Activated naive CD8-positive, alpha-beta T cell treated with anti-CD3 and anti-CD28 coated beads for 36 hours (primary cell): ENCODE measurements at places on chromosomes 3 and 15. TPM values are rescaled to one million over a fixed set of nuclear protein-coding genes. Genes with fewer than 3 reads are reported as not detected.

Gene GATA2
- not detected for total RNA-seq

Gene SERINC4
- total RNA-seq = 0.08 TPM

Gene GALNT15
- not detected for total RNA-seq

Gene TF
- 0.08 TPM for total RNA-seq

Gene GOLGA6L7
- total RNA-seq = not detected

Gene LYZL4
- total RNA-seq = not detected

Gene CPB1
- not detected for total RNA-seq

Gene CCR9
- not detected for total RNA-seq

Gene ALDH1A2
- 0.90 TPM for total RNA-seq

Gene MUC13
- total RNA-seq = not detected

- H3K4me3 ChIP-seq = no peak overlapping the region
- H3K36me3 ChIP-seq = peaks cover 4% of the 10 kb centered on the region
- H3K27me3 ChIP-seq = no peaks in the 10 kb centered on the region
- H3K4me1 ChIP-seq = peaks cover 54% of the 10 kb centered on the region
- H3K27ac ChIP-seq = no peak overlapping the region
Measured at GRCh38 chr15:86654501-86654900, 574.8 kb downstream of the AGBL1 start.

GRCh38 chr15:35545316-35545823 is 595 bp downstream of the DPH6 start:
- peak overlapping the region; percentile 90 for H3K4me3 ChIP-seq
- peaks cover 5% of the 10 kb centered on the region for H3K36me3 ChIP-seq
- peak; percentile 11 for DNase-seq
- peak overlapping the region; percentile 96 for H3K27ac ChIP-seq
- no peaks in the 10 kb centered on the region for H3K27me3 ChIP-seq
- H3K4me1 ChIP-seq = peaks cover 15% of the 10 kb centered on the region

DNA sequence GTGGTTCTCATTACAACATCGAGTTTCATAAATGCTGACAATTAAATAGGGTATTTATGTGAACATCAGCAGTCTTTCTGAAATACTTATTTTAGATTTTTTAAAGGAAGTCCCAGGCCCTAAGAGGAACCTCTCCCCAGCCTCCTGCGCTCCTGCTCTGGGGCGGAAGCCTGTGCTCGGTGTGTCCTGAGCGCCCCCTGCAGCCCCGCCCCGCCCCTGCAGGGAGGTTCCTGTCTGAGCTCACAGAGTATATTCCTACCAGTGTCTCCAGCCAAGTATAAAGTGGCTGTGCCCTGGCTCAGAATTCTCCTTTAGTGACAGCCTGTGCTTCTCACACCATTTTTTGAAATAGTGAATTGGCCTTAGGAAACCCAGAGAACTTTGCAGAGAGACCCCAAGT is 567.9 kb downstream of the GOLGA6L6 start:
- no peak overlapping the region for H3K27ac ChIP-seq
- DNase-seq = no peak
- no peak overlapping the region for H3K4me3 ChIP-seq
- H3K27me3 ChIP-seq = no peaks in the 10 kb centered on the region
- no peaks in the 10 kb centered on the region for H3K4me1 ChIP-seq

- H3K27me3 ChIP-seq = no peaks in the 10 kb centered on the region
- peaks cover 6% of the 10 kb centered on the region for H3K4me1 ChIP-seq
- H3K27ac ChIP-seq = no peak overlapping the region
- H3K36me3 ChIP-seq = no peaks in the 10 kb centered on the region
Measured at GRCh38 chr15:63172376-63172775, 15.1 kb upstream of the RPS27L start.

DNA sequence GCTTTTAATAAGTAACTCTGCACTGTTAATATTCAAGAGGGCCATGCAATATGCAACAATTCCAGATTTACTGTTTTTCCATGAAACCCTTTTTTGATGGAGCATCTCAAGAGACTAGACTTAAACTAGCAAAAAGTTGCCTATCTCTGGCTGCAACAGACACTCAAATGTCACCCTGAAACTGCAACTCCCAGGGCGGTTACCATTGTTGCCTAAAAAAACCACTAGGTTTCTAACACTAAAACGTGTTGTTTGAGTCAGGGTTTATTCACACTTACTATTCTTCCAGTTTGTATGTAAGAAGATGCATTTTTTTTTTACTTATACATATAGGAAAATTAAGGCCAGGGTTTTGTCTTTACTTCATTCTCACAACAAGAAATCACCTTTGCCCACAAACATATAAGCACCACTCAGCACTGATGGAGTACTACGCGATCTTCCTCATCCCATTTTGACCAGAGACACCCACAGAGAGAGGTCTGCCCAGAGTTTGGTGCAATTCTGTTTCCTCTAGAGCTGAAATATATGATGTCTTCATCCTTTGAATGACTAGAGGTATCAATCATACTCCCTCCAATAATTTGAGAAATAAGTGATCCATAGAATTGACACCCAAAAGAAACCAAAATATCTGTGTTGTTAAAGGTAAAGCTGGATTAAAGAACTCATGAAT is 124.0 kb upstream of the SNTN start:
- no peaks in the 10 kb centered on the region for H3K36me3 ChIP-seq
- no peaks in the 10 kb centered on the region for H3K4me1 ChIP-seq
- H3K4me3 ChIP-seq = no peak overlapping the region
- DNase-seq = no peak

DNA sequence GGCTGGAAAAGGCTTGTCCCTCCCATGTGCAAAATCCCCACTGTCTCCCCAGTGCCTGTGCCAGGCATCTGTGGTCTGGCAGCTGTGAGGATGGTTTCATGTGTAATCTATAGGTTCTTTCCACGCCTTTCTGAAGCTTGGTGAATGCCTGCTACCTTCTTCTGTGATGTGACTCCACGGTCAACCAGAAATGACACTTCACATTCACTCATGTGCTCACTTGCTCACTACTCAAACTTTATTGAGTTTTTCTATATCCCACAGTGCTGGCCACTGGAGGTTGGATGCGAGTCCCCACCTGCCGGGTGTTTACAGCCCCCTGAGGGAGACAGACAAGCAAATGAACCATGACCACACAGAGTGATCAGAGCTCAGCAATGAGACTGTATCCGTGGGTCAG is 27.9 kb upstream of the TLE3 start:
- no peaks in the 10 kb centered on the region for H3K36me3 ChIP-seq
- no peaks in the 10 kb centered on the region for H3K27me3 ChIP-seq
- H3K4me3 ChIP-seq = no peak overlapping the region

GRCh38 chr3:113834983-113835382 is 3.6 kb upstream of the GRAMD1C start:
- H3K27ac ChIP-seq = no peak overlapping the region
- H3K4me3 ChIP-seq = no peak overlapping the region
- peaks cover 15% of the 10 kb centered on the region for H3K4me1 ChIP-seq
- peaks cover 5% of the 10 kb centered on the region for H3K36me3 ChIP-seq

DNA sequence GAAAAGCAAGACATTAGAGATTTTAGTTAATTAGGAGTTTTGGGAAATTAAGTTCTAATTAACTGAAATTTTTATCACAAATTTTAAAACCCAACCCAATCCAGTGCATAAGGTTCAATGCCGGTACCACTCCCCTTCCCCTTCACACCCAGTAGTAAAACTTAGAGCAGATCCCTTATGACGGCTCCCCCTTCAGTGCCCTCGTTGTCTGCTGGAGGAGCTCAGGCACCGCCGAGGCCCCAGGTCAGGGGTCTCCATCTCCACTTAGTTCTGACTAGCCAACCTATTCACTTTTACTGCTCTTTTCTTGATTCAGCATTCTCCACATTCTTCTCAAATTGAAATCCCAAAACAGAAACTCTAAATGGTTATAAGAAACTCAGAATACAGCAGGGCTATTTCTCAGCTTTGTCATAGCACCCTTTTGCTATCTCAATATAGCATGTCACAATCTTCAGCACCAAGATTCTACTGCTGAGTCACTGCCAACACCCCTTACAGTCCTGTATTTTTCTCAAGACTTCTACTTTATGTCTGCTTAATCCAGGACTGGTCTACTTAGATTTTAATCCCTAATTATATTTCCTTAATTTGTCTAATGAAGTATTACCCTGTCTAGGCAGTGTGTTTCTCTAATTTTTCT is 39.8 kb downstream of the TUBGCP4 start:
- peak overlapping the region; percentile 57 for H3K27ac ChIP-seq
- no peaks in the 10 kb centered on the region for H3K27me3 ChIP-seq
- no peaks in the 10 kb centered on the region for H3K4me1 ChIP-seq
- DNase-seq = no peak

DNA sequence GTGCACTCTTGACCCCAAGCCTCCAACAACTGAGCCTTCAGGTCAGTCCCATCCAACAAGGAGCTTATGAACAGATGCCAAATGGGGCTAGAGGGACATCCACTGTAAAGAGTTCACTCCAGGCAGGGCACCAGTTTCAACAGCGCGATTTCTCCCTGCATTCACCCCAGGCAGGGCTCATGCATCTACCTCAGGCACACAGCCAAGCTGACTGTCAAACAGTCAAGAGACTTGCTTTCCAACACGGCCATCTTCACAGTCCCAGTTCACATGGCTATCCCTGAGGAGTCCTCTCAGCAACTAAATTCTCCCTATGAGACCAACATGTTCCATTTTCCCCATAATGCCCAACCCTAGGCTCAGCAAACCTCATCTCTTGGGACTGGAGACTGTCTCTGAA is 17.7 kb downstream of the SLC25A20 start:
- H3K4me1 ChIP-seq = no peaks in the 10 kb centered on the region
- H3K27me3 ChIP-seq = no peaks in the 10 kb centered on the region
- H3K36me3 ChIP-seq = peaks cover 9% of the 10 kb centered on the region
- no peak overlapping the region for H3K4me3 ChIP-seq

GRCh38 chr15:93290618-93290946 is 201.6 kb upstream of the RGMA start:
- H3K36me3 ChIP-seq = no peaks in the 10 kb centered on the region
- peaks cover 9% of the 10 kb centered on the region for H3K27me3 ChIP-seq
- H3K4me3 ChIP-seq = no peak overlapping the region
- DNase-seq = no peak
- H3K27ac ChIP-seq = no peak overlapping the region

DNA sequence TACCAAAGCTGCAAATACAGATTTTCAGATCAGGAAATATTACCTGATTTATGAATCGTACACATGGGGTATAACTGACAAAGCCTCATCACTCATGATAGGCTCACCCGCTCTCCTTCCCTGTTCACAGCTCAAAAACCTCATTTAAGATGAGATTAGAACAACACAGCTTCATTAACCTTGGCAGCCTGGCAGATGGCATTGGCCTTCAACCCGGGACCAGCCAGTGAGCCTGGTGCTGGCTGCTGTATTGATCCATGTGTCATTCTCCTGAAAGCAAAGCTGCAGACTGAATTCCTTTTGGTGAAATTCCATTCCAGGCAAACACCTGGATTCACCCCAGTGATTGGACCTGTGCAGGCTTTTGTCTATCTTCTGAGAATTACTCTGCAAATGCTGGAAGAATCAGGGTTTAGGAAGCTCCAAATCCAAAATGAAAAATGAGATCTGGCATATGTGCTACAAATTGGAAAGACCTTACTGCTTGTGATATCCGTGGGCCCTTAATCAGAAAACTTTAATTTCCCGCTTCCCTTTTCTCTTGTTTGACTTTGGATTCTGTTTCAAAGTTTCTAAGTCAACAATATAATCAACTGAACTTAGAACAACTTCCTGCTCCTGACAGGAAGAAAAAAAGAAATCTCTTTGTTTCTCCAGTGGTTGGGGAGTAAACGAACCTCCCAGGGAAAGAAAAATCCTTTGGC is 189.1 kb upstream of the KBTBD8 start:
- H3K27ac ChIP-seq = no peak overlapping the region
- H3K36me3 ChIP-seq = no peaks in the 10 kb centered on the region

- H3K27ac ChIP-seq = no peak overlapping the region
- H3K36me3 ChIP-seq = no peaks in the 10 kb centered on the region
- H3K4me1 ChIP-seq = no peaks in the 10 kb centered on the region
- no peak overlapping the region for H3K4me3 ChIP-seq
- H3K27me3 ChIP-seq = no peaks in the 10 kb centered on the region
- no peak for DNase-seq
Measured at GRCh38 chr3:27216955-27217552, 152.1 kb downstream of the NEK10 start.

DNA sequence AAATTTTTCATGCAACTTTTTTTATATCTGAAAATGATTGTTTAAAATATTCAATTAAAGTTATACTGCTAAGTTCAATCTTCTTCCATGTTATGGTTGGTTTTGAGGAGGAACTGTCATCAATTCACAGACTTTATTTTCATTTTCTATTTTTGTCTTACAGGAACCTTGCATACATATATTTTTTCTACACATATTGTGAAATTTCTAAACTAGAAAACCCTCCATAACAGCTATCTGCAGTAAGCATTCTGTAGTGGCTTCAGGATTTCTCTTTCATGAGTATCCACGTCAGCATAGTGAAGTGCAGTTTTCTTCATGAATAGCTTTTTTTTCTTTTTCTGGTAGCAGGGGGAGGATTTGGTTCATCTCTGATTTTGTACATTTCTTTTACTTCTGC is 48.2 kb downstream of the ATR start:
- H3K27me3 ChIP-seq = no peaks in the 10 kb centered on the region
- DNase-seq = no peak
- H3K4me1 ChIP-seq = peaks cover 4% of the 10 kb centered on the region

GRCh38 chr3:160402221-160403027 is 3.0 kb downstream of the SMC4 start:
- peak overlapping the region; percentile 77 for H3K4me3 ChIP-seq
- no peak for DNase-seq
- H3K36me3 ChIP-seq = peaks cover 43% of the 10 kb centered on the region
- no peak overlapping the region for H3K27ac ChIP-seq
- peaks cover 28% of the 10 kb centered on the region for H3K27me3 ChIP-seq

DNA sequence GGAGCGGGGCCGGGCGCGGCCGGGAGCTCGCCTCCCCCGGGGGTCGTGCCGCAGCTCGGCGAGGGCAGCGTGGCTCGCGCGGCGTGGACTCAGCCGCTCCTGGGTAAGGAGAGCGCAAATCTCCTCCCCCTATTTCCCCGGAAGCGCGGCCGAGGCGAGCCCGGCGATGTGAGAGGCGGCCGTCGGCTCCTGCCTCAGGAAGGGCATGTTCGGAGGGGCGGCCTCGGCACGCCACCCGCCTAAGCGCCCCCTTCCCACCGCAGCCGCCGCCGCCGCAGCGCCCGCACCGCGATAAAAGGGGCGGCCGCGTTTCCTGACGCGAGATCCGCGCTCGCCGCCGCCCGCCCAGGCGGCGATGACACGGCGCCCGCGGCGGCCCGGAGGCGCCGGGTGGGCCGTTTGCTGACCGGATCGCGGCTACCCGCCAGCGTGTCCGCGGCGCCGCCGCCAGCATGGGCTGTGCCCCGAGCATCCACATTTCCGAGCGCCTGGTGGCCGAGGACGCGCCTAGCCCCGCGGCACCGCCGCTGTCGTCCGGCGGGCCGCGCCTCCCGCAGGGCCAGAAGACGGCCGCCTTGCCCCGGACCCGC is at the start of gene PDE8A:
Gene PDE8A (plus strand): TSS at position 146 of the 590 bp plus-strand sequence. CDS start 307 bp downstream, at position 453.
- H3K4me1 ChIP-seq = peaks cover 50% of the 10 kb centered on the region
- peaks cover 5% of the 10 kb centered on the region for H3K27me3 ChIP-seq
- H3K36me3 ChIP-seq = no peaks in the 10 kb centered on the region
- H3K4me3 ChIP-seq = peak within 1 kb of the TSS; percentile 96
- peak; percentile 66 for DNase-seq

- no peak overlapping the region for H3K27ac ChIP-seq
- no peak overlapping the region for H3K4me3 ChIP-seq
- peaks cover 13% of the 10 kb centered on the region for H3K36me3 ChIP-seq
- H3K27me3 ChIP-seq = no peaks in the 10 kb centered on the region
- no peak for DNase-seq
Measured at GRCh38 chr15:64105113-64105704, 9.4 kb downstream of the SNX1 start.

GRCh38 chr15:60745469-60746061 is 266.6 kb upstream of the ICE2 start:
- no peaks in the 10 kb centered on the region for H3K27me3 ChIP-seq
- no peaks in the 10 kb centered on the region for H3K36me3 ChIP-seq
- H3K27ac ChIP-seq = no peak overlapping the region
- DNase-seq = no peak
- H3K4me1 ChIP-seq = peaks cover 10% of the 10 kb centered on the region

- no peak overlapping the region for H3K4me3 ChIP-seq
- no peaks in the 10 kb centered on the region for H3K36me3 ChIP-seq
- H3K27ac ChIP-seq = no peak overlapping the region
- DNase-seq = no peak
Measured at GRCh38 chr15:100692246-100692645, 89.9 kb downstream of the ASB7 start.
